ENCODE measurements at places on chromosomes 6 and 20.

DNA sequence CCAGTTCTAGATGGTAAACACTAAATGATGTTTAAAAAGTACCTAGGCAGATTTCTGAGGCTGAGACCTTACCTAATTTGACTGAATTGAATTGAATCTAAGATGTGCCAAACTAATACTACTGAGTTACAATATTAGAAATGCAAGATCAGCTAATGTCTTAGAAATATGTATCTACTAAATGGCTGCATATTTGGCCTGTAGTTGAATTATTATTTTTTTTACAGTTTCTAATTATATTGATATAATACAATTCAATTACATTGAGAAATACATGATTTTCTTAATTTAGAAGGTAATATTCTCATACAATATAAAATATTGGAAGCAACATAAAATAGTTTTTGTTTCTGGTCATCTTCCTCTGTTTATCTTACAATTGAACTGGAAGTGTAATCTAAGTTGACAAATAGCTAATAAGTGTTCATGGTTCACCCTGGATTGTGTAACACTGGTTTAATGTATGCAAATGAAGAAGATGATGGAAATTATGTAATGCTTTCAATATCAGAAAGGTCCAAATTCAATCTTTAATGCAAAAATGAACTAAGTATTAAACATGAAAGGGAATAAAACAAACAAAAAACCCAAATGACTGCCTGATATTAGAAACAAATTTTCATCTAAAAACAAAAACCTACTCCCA is 2.9 kb downstream of the MAP3K7 start:
- DNase-seq = no peak
- H3K4me1 ChIP-seq = no peaks in the 10 kb centered on the region
- no peaks in the 10 kb centered on the region for H3K36me3 ChIP-seq

DNA sequence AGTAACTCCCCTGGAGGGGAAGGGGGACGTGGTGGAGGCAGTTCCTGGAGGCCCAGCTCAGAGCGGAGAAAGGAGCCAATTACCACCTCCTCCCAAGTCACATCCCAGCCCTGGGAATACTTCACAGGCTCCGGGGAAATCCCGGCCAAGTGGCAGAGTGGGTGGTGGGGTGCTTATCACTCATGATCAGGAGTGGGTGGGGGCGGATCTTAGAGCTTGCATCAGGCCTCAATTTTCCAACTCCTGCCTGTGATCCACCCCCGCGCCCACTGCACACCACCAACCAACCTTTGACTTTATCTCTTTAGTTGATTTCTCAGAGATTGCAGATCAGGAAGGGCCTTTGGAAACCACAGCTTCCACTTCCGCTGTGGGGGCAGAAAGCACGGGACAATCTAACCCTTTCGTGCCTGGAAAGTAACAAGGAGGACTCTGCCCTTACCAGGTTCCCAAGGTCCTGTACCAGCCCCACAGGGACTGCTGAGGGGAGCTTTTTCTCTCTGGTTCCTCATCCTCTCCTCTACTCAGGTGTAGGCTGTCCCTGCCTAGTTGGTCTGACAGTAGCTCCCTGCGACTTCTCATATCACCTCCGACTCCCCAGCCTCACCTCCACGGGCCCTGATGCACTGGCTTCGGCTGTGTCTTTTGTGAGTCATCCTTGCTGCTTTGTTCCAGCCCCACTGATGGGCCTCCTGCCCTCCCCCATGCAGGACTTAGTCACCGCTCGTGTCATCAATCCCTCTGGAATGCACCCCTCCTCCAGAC is 24.9 kb upstream of the IER3 start:
- no peak overlapping the region for H3K4me3 ChIP-seq
- peak overlapping the region; percentile 90 for H3K27ac ChIP-seq
- H3K27me3 ChIP-seq = no peaks in the 10 kb centered on the region
- H3K36me3 ChIP-seq = no peaks in the 10 kb centered on the region
- H3K4me1 ChIP-seq = peaks cover 15% of the 10 kb centered on the region

GRCh38 chr6:72755752-72756151 is 133.9 kb downstream of the KCNQ5 start:
- H3K4me1 ChIP-seq = no peaks in the 10 kb centered on the region
- DNase-seq = peak; percentile 40
- H3K27ac ChIP-seq = no peak overlapping the region
- no peaks in the 10 kb centered on the region for H3K36me3 ChIP-seq
- no peaks in the 10 kb centered on the region for H3K27me3 ChIP-seq
- H3K4me3 ChIP-seq = no peak overlapping the region

DNA sequence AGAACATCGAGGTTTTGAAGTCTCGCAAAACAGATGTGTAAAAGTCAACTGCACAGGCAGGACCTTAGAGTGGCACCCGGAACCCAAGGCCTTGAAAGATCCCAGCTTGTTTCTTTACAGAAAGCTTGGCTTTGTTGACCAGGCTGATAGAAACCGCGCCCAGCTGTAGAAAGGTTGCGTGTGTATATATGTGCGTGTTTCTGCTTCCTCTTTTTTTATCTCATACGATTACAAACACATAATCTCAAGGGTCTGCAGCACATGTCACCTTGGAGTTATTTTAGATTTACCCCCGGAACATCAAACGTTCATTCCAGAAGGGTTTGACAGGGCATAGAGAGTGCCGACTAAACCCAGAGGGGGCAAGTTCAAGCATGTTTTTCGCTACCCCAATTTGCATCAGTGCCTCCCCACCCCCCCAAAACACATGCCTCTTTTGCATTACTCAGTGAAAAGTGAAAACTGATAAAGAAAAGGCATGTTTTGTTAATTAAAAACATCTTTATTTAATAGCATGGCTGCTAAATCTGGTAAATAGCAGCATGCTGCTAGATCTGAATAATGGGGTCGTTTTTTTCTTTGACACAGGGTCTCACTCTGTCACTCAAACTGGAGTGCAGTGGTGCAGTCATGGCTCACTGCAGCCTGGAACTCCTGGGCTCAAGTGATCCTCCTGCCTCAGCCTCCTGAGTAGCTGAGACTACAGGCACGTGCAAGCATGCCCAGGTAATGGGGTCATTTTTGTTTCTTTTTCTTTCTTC is 33.2 kb upstream of the NCOA3 start:
- no peak overlapping the region for H3K4me3 ChIP-seq
- H3K27me3 ChIP-seq = no peaks in the 10 kb centered on the region
- DNase-seq = no peak
- H3K36me3 ChIP-seq = no peaks in the 10 kb centered on the region
- no peaks in the 10 kb centered on the region for H3K4me1 ChIP-seq

DNA sequence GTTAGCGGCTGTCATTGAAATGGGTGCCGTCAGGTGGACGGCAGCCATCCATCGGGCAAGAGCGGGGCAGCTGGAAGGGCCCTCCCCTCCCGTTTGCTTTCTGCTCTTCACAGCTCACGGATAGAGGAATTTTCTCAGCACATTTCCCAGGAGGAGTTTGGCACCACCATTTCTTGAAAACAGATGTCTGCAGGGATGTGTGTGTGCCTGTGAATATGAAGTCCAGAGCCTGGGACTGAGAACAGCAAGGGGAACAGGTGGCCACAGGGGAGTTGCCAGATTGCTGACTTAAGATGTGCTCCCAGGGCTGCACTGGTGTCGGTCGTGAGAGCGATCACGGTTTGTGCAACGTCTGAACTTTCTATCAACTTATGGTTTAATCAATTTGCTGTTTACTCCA is 22.1 kb upstream of the ECI2 start:
- no peak overlapping the region for H3K27ac ChIP-seq
- H3K4me1 ChIP-seq = no peaks in the 10 kb centered on the region
- H3K27me3 ChIP-seq = no peaks in the 10 kb centered on the region
- no peak overlapping the region for H3K4me3 ChIP-seq

DNA sequence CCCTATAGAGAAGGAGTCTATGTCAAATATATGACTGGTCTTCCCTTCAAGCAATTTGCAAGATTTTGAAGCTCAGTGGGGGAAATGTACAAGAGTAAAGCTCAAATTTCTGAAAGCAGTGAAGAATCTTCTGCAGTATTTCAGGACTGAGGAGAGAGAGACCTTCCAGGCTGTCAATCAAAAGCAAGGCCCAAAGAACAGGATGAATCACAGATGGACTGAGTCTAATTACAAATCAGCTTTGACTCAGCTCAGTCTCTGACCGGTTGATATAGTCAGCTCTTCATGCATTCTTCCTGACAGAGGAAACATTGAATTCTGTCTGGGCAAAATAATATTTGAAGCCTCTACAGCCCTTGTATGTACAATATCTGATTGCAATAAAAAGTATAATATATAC is 7.7 kb upstream of the HTR1B start:
- DNase-seq = no peak
- no peak overlapping the region for H3K4me3 ChIP-seq
- no peaks in the 10 kb centered on the region for H3K4me1 ChIP-seq
- no peaks in the 10 kb centered on the region for H3K36me3 ChIP-seq
- no peak overlapping the region for H3K27ac ChIP-seq
- H3K27me3 ChIP-seq = no peaks in the 10 kb centered on the region

GRCh38 chr6:25017486-25017885 is 81.7 kb upstream of the RIPOR2 start:
- no peak overlapping the region for H3K27ac ChIP-seq
- DNase-seq = peak; percentile 64
- no peaks in the 10 kb centered on the region for H3K27me3 ChIP-seq
- no peaks in the 10 kb centered on the region for H3K36me3 ChIP-seq

DNA sequence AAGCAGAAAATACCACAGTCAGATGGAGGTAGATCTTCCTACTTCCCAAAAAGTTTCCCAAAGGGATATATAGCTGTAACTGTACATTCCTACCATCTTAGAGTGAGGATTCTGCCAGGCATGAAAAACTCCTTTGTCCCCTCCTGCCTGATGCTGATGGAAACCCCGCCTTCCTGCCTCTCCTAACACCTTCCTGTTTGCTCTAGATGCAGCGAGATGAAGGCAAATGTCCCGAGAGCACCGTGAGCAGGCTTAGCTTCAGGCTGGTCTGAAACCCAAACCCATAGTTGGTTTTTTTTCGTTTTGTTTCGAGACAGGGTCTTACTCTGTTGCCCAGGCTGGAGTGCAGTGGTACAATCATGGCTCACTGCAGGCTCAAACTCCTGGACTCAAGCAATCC is 55.6 kb downstream of the MYB start:
- H3K4me3 ChIP-seq = no peak overlapping the region
- no peaks in the 10 kb centered on the region for H3K36me3 ChIP-seq
- DNase-seq = peak; percentile 21
- H3K4me1 ChIP-seq = no peaks in the 10 kb centered on the region

DNA sequence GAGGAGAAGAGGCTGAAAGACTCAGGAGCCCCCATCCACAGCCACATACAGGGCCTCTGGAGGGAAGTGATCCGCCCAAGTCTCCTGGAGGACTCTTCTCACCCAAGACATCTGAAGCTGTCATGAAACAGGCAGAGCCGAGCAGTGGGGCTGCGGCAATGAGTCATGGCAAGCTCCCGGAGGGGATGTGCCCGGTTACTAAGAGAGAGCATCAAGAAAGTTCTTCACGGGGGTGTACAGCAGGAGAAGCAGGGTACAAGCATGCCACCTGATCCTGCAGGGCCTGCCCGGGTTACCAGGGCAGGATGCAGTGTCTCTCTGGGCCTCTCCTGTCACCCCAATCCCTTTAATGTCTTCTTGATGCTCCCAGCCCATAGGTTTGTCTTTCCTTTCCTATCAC is 21.1 kb downstream of the TRIM26 start:
- H3K27ac ChIP-seq = no peak overlapping the region
- no peaks in the 10 kb centered on the region for H3K4me1 ChIP-seq
- no peaks in the 10 kb centered on the region for H3K27me3 ChIP-seq
- no peak for DNase-seq

- no peak overlapping the region for H3K27ac ChIP-seq
- H3K4me1 ChIP-seq = no peaks in the 10 kb centered on the region
- H3K36me3 ChIP-seq = no peaks in the 10 kb centered on the region
Measured at GRCh38 chr6:142071981-142072380, 60.7 kb upstream of the GJE1 start.

DNA sequence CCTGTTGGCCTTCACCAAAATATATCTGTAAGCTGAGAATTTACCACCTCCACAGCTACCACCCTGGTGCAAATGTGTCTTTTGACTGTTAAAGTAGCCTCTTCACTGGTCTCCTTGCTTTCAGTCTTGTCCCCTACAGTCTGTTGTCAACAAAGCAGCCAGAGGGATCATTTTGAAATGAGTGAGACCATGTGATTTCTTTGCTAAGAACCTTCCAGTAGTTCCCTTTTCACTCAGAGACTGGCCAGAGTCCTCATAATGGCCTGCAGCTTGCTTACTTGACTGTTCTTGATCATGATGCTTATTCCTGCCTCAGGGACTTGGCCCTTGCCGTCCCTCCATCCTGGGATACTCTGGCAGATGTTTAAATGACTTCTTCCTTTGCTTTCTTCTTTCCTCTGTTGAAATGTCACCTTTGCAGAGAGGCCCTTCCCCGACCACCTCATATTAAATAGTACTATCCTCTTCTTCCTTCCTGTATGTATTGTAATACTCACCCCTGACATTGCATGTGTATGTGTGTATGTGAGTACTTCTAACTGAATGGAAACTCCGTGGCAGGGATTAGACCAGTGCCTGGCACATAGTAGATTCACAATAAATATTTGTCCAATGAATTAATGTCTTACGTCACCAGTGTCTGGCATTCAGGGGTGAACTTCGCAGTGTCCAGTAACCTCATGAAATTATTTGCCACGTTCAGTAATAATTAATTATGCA is 5.0 kb downstream of the MANBAL start:
- H3K36me3 ChIP-seq = no peaks in the 10 kb centered on the region
- no peak overlapping the region for H3K4me3 ChIP-seq
- H3K27me3 ChIP-seq = no peaks in the 10 kb centered on the region

- H3K4me3 ChIP-seq = no peak overlapping the region
- no peak overlapping the region for H3K27ac ChIP-seq
- DNase-seq = no peak
- peaks cover 3% of the 10 kb centered on the region for H3K27me3 ChIP-seq
- no peaks in the 10 kb centered on the region for H3K4me1 ChIP-seq
- no peaks in the 10 kb centered on the region for H3K36me3 ChIP-seq
Measured at GRCh38 chr6:33216117-33216649, 7.9 kb downstream of the RING1 start.

DNA sequence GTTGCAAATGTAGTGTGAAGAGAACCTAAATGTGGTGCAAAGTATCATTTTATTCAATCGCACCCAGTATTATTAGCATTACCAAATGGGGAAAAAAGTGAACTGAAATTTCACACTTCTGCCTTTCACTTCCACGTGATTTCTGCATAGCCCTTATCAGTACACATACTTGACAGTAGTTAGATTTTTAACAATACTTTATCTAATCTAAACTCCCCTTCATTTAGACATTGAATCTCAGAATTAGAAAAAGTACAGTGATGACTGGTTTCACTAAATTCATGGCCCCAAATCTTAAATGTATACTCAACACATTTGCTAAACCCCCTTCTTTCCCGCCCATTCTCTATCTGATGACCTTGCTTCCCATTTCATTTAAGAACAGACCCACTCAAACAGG is 14.3 kb downstream of the STX7 start:
- DNase-seq = no peak
- peaks cover 6% of the 10 kb centered on the region for H3K4me1 ChIP-seq
- no peaks in the 10 kb centered on the region for H3K36me3 ChIP-seq
- H3K27me3 ChIP-seq = no peaks in the 10 kb centered on the region
- no peak overlapping the region for H3K27ac ChIP-seq
